ENCODE measurements at places on chromosomes 3 and 15. TPM values are rescaled to one million over a fixed set of nuclear protein-coding genes. Genes with fewer than 3 reads are reported as not detected.

GRCh38 chr3:12593473-12593872, 36.6 kb downstream of the MKRN2 start:
- no peak for DNase-seq

DNA sequence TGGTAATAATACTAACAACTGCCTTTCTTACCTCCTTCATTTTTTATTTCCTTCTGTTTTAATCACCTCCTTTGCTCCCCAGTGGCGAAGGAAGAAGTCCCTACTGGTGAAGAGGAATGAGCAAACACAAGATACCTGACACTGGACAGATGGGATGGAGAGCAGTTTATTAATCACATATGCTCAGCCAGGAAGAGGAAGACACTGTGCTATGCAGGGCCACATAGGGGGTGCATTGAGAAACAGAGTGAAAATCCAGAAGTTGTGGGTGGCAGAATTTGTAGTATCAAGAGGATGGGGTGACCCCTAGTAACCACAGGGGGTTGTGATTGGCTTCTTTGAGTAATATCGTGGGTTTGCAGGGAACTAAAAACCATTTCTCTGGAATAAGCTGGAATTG, 1041.9 kb downstream of the OTOL1 start:
- DNase-seq, result no peak

Gene IGF2BP2
- total RNA-seq, result 44.6 TPM

Gene TP53BP1
- 30.6 TPM for total RNA-seq
